Stimulated activated CD4-positive, alpha-beta T cell treated with anti-CD3 and anti-CD28 coated beads, TNF-alpha, amount 100 ng/mL, for 4 hours (primary cell): ENCODE measurements at places on chromosomes 13 and 19.

- no peak for DNase-seq
Observed at GRCh38 chr13:48264058-48264457, 31.1 kb downstream of the ITM2B start.

DNA sequence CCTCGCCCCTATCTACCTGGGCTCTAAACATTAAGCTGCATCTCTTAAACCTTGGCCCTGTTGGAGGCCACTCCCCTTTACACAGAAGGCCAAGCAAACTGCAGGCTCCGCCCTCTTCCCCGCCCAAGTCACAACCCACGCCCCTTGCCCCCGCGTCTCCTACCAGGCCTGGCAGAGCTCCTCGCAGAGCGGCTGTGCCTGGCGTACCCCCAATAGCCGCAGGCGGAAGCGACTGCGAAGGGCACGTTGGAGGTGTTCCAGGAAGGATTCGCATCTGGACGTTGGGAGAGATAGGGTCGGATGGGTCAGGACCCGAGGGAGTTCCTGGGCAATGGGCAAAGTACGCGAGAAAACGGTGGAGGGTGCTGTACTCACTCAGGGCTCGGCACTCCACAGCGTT is 5.9 kb downstream of the RTBDN start:
- DNase-seq = no peak

DNA sequence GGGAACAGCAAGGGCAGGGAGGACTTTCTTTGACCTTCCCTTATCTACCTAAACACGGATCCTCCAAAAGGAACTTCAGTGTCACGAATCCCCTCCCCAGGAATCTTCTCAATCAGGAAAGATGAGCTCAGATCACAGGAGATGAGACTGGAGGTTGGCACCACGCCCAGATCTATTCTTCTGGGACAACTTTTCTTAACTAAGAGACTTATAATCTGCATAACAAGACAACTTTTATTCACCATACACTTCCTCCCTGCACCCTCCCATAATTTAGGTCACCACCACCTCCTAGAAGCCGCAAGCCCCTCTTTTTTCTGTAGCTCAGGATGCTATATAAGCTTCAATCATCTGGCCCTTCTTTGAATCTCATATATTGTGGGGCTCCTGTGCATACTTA is 19.2 kb upstream of the AKT2 start:
- no peak for DNase-seq

- no peak for DNase-seq
Observed at GRCh38 chr13:32659736-32660135, 73.5 kb downstream of the PDS5B start.

DNA sequence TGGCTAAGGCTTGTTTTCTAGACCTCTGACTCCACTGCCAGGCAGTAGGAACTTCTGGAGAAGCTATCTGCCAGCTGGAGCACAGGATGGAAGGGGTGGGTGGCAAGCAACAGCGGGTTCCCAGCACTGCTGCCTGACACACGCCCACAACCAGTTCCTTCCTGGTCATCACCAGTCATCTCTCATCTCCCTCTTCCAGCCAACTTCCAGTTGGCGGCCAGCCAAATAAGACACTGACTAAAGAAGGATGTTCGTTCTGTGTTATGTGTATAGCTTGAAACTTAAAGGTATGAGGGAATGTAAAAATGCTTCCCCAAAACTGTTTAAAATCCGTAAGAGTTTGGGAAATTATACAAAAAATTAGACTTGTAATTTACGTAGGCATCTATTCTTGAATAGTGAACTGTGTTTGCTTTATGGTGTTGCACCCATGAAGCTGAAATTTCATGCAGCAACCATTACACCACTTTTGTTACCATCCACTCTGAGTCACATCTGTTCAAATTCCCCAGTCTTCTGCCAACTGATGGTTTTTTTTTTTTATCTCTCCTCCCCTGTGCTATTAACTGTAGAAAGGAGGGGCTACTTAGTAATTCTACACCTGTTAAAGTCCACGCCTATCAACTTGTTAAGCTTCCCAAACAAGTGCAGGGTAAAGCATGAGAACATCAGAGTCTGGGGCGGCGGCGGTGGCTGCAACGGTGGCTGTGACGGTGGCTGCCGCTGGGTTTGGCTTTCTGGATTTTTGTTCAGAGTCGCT is 86.2 kb upstream of the FRY start:
- DNase-seq = no peak

GRCh38 chr13:106789911-106790310 is 222.0 kb upstream of the ARGLU1 start:
- DNase-seq = no peak

GRCh38 chr19:1862424-1863327 is 703 bp downstream of the KLF16 start:
- no peak for DNase-seq

DNA sequence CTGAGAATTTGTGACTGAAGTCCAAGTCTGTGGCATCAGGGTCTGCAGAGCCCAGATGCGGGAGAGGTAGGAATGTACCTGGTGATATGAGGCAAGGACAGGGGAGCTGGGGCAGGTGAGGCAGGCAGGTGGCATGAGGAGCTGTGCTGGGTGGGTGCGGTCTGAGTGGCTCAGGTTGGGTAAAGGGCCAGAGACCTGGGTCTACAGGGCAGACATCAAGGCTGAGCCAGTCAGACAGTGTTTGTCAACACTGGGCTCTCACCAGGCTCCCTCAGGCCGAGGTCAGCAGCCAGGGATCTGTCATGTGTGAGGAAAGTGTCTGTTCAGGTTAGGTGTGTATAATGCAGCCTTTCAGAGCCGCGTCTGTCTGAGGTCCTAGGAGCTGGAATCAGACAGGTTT is 18.6 kb downstream of the GPI start:
- DNase-seq = no peak

GRCh38 chr19:33256261-33256660 is 30.6 kb upstream of the SLC7A10 start:
- DNase-seq = no peak

DNA sequence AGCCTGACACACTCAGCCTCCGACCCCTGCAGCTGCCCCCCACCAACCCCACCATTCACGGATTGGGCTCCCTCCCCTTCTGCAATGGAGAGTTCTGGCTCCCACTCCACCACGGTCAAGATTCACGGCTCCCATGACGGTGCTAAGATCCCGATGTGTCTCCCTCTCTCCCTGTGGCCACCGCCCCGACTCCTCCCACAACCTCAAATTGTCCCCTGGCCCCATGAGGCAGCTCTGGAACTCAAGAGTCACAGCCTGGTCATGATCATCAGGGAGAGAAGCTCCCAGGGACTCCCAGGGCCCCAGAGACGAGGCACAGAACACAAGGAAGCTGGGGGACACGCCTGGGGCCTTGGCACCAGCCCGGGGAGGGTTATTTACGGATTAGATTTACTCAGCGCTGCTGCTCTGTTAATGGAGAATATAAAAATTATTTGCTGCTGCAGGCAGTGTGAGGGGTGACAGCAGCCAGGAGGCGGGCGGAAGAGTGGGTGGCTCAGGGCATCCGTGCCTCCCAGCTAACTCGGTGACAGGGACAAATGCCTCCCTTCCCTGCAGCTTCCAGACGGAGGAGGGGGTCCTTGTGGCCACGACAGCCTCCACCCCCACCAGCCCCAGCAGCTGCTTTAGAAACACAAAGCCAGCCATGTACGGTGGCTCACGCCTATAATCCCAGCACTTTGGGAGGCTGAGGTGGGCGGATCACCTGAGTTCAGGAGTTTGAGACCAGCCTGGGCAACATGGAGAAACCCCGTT is 184.2 kb downstream of the PTPRS start:
- no peak for DNase-seq

- DNase-seq = no peak
Observed at GRCh38 chr19:14378890-14379289, 2.4 kb upstream of the ADGRE5 start.

DNA sequence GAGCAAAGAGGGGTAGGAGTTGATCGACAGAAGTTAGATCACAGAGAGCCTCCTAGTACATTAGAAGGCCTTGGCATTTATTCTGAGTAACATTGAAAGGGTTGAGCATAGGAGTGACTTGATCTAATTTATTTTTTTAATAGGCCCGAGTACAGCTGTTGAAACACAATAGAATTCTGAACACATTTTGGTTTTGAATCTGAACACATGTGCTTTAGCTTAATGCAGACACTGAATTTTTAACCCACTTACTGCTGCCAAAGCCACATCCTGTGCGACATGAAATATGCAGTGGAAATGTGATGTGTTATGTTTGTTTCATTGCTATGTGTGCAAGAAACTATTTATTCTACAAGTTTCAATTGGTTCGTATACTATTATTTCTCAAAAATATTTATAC is 1505.9 kb downstream of the PCDH9 start:
- no peak for DNase-seq
